G401 (cell line): ENCODE measurements at places on chromosomes 3 and 15. TPM values are rescaled to one million over a fixed set of nuclear protein-coding genes. Genes with fewer than 3 reads are reported as not detected.

- DNase-seq: no peak
Observed at GRCh38 chr15:87716422-87716821, 540.1 kb downstream of the NTRK3 start.

DNA sequence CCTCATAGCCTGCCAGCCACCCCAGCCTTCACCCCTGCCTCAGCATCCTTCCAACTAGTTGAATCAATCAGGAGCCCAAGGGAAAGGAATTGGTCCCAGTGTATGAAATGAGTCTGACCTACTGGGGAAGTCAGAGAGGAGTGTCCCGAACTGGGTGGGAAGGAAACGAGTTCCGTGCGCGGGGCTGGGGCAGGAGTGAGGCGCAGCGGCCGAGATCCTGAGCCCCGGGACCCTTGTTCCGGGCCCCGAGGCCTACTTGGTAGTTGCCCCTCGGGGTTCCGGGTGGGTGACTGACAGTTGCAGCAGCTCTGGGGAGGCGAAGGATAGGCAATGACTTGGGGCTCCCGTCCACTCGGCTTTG lies 1.1 kb upstream of the PLCL2 start:
- DNase-seq: peak; percentile 14

DNA sequence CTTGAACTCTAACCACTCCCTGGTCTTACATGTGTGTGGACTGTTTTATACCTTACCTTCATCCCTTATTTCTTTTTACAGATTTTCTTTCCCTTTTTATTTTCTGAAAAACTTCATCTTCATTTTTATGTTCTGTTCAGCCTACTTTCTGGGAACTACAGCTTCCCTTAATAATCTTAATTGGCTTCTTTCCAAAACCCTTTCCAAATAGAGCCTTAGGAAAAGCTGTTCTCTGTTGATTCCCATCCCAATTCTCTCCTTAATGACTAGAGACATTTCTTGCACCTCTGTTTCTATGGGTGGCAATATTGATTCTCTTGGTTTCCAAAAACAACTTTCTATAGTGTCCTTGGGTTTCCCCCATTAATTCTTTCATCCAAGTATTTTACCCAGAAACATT lies 134.8 kb downstream of the DUT start:
- DNase-seq: no peak

DNA sequence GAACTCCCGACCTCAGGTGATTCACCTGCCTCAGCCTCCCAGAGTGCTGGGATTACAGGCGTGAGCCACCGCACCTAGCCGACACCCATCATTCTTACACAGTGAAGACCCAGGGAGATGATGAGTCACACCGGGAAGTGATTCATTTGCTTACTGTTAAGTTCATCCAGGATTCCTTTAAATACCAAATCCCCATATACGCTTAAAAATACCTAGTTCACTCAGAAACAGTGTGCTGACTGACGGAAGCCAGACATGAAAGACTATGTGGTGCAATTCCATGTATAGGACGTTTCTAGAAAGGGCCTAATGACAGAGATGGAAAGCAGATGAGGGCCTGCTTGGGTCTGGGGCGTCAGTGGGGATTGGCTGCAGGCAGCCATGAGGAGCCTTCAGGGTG lies 75.2 kb downstream of the APBA2 start:
- DNase-seq: no peak

DNA sequence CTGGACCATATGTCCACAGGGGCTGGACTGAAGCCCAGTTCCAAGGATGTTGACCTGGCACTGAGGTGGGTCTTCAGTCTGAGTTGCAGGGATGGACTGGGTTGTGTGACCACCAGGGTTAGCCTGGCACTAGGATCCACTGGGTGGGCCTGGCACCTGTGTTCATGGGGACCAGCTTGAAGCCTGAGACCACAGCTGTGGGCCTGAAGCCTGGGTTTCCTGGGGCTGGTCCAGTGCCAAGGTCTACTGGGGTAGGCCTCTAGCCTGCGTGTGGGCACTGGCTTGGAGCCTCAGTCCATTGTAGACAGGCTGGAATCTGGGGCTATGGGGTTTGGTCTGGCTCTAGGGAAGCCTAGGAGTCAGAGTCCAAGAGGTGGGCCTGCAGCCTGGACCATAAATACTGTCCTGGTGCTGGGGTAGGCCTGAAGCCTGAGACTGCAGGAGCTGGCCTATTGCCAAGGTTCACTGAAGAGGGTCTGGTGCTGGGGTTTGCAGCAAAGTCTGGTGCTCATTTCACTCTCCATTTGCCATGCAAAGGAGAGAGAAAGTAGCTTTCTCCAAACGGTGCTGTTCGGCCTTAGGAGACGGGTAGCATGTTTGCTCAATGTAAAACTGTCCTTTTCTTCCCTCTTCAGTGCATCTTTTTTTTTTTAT lies 51.2 kb upstream of the TBC1D5 start:
- no peak for DNase-seq

GRCh38 chr3:189799366-189799765 lies 168.2 kb downstream of the TP63 start:
- DNase-seq: no peak

DNA sequence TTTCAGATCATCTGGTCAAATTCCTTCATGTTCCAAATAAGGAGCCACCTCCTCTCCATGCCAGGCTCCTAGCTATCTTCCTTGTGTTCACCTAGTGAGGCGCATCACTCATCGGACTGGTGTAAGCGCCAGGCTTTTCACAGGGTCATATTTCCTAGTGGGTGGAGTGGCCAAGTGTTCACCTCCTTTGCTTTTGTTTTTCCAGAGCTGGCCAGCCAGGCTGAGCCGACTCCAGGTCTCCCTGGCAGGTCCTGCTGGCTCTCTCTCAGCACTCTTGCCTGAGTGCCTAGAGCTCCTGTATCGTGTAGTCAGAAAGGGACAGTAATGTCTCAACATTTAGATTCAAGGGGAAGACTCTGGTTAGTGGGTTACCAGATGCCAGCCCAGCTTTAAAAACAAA lies 31.0 kb downstream of the HEG1 start:
- DNase-seq: peak; percentile 17

GRCh38 chr3:186583831-186584230 lies 13.3 kb downstream of the DNAJB11 start:
- no peak for DNase-seq

- no peak for DNase-seq
Observed at GRCh38 chr3:184597829-184598573, 36.4 kb downstream of the EPHB3 start.

DNA sequence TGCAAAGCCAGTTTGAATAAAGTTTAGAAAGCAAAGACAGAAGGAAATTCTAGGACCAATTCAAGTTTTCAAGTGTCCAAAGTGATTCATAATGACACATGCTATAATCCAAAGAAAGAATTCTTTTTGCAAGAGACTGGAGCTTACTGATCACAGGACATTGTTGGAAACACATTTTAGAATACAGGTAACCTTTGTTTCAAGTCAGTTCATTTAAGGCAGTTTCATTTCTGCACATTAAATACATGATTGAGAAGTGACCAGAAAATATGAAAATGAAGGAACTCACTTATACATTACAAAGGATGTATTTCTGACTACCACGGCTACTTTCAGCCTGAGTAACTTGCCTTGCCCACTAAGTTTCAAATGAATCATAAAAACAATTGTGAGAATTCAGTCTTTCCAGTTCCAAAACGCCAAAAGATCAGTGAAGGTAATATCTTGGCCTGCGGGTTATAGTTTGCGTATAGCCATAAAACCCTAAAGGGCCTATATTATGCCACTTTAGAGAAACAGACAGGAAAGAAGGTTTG lies 48.7 kb downstream of the PRICKLE2 start:
- no peak for DNase-seq

GRCh38 chr3:122103821-122104514 lies 48.8 kb downstream of the CD86 start:
- no peak for DNase-seq

- no peak for DNase-seq
Observed at GRCh38 chr3:47024932-47025331, 45.5 kb downstream of the NBEAL2 start.

DNA sequence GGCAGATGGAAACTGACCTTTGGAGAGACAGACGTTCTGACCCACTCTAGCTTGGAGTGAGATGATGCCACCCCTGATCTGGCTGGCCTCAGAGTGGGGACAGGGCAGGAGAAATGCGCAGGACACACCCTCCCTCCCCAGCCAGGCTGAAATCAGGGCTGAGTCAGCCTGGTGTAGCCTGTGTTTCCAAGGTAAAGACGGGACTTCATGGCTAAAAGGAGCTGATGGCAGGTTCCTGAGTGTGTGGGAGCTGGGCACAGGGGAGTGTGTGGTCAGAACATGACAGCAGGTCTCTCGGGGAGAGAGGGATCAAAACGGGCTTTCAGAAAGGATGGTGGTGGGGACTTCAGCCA lies 14.6 kb upstream of the POLG start:
- no peak for DNase-seq

- no peak for DNase-seq
Observed at GRCh38 chr15:47661661-47662180, 55.6 kb upstream of the SEMA6D start.

DNA sequence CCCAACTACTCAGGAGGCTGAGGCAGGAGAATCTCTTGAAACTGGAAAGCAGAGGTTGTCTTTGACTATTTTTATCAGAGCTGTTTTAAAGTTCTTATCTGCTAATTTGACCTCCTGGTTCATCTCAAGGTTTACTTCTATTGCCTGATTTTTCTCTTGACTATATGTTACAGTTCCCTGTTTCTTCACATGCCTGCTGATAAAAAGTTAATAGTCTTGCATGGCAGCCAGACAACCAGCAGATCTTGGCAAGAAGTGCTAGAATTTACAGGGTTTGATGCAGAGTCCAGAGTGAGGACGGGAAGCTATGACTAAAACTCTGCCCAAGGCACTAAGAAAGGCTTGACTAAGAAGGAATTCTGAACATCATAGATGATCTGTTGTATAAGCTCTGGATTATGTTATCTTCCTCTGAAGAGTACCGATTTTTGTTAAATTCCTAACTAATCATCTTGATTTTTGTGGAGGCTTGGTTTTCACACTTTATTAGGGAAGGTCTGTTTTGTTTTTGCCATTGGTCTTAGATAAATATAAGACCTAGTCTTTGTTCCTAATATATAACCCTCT lies 85.9 kb downstream of the CHSY1 start:
- DNase-seq: no peak

GRCh38 chr3:102125197-102125993 lies 276.1 kb downstream of the NFKBIZ start:
- DNase-seq: no peak

DNA sequence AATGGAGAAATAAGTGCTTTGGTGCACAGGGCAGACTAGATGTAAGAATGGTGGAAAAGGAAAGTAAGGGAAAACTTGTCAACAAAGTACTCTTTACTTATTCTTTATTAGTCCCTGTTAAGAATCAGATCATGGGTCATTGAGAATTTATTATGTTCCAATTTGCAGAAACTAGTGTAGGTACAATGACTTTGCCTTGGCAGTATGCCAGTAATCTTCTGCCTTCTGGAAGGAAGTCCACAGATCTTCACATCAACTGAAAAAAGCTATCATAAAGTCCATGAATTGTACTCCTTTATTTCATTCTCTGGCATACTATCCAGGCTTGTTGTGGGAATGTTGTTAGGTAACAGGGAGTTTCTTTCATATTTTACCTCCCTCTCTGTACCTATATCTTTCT lies 88.2 kb upstream of the FLNB start:
- no peak for DNase-seq

FBXO40 gene
- not detected in 2 replicates for total RNA-seq

STRA6 gene
- total RNA-seq: 17.2 and 23.9 TPM in 2 replicates

DPPA2 gene
- not detected in 2 replicates for total RNA-seq

SEMA7A gene
- 8.5 and 14.3 TPM in 2 replicates for total RNA-seq

ARL14 gene
- total RNA-seq: not detected in 2 replicates

GUCA1C gene
- total RNA-seq: not detected in 2 replicates

RHCG gene
- 2.2 TPM in 1 of 2 replicates, not detected in the other for total RNA-seq

MKRN2OS gene
- total RNA-seq: not detected in 2 replicates

NUP210 gene
- total RNA-seq: 33.0 and 45.0 TPM in 2 replicates

FYTTD1 gene
- total RNA-seq: 42.6 and 94.6 TPM in 2 replicates

TMIE gene
- total RNA-seq: not detected in 2 replicates

FOXB1 gene
- total RNA-seq: not detected in 2 replicates
